ENCODE measurements at places on chromosomes 3 and 15.

- DNase-seq, result no peak
Measured at GRCh38 chr15:89170364-89170763, 51.0 kb downstream of the RLBP1 start.

GRCh38 chr3:176147251-176147650, 1050.0 kb downstream of the TBL1XR1 start:
- DNase-seq, result peak; percentile 92

DNA sequence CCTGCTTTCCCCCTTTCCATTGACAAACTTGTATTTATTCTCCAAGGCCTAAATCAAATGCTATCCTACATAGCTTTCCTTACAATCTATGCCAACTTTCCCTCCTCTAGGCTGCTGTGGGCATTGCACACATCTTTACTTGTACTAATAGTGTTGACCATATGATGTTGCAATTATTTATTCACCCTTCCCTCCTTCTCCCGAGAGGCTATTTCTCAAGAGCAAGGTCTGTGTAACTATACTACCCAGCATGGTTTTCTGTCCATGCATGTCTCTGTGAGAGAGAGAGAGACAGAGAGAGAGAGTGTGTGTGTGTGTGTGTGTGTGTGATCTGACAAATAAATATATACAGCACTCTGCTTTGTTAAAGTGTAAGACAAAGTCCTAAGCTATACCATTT, 63.8 kb downstream of the GTPBP8 start:
- DNase-seq, result no peak

DNA sequence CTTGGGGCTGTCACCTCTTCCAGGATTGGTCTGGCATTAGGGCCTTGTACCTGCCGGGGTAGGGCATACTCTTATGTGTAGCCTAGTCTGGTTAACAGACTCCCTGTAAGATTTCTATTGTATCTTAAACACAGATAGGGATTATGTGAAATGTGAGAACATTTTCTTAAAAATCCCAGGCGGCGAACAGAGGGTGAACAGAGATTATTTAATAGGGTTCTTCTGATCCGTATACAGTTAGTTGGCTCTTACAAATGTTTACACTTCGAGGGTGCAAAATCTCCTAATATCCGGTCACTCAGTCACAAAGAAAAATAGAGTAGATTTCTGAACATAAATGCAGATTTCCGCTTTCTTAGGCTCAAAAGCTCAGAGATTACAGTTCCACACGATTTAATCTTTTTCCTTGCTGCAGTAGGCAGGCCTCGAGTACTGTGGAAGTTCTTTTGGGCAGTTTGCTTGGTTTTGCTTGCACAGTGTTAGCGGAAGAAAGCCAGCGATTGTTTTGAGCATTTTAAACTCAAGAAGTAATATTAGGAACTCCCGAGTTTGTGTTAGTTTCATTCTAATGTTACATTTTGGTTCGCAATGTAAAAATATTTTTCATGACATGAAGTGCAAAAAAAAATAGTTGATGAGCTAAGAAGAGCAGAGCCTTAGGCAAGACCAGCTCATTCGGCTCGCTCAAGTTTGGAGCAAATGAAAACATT, 993 bp downstream of the PLCL2 start:
- DNase-seq, result no peak

- DNase-seq, result no peak
Measured at GRCh38 chr3:102297072-102297658, 137.7 kb upstream of the ZPLD1 start.
